ENCODE measurements at places on chromosomes 3 and 15.

- peak; percentile 10 for DNase-seq
Measured at GRCh38 chr3:61927332-61927731, 366.0 kb downstream of the PTPRG start.

DNA sequence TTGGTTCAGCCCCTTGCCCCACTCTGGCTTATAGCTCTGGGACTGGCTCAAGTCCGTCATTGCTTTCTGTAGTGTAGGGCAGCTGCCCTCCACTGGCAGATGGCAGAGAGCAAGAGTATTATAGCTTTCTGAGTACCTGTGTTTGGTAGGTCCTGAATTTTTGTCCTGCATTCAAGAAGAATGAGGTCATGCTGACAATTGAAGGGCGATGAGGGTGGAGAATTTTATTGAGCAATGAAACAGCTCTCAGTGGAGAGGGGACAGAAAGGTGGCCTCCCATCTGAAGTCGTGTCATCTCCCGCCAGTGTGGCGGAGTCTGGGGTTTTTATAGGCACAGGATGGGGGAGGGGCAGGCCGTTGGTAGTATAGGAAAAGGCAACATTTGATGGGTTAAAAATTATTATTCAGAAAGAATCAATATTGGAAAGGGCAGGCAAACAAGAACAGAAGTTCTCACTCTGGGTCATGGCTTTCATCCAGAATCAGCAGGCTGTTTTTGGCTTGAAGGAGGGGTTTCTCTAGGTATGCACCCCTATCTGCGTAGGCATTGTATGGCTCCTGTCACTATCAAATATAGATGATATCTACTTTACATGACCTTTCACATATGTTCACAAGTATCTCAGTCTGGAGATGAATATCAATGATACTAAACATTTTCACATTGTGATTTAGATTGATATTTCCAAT, 1239.7 kb upstream of the ALCAM start:
- no peak for DNase-seq

- DNase-seq: peak; percentile 44
Measured at GRCh38 chr15:75776065-75776423, 63.4 kb upstream of the CSPG4 start.

GRCh38 chr15:74783072-74783807, 1.4 kb downstream of the CSK start:
- peak; percentile 60 for DNase-seq

DNA sequence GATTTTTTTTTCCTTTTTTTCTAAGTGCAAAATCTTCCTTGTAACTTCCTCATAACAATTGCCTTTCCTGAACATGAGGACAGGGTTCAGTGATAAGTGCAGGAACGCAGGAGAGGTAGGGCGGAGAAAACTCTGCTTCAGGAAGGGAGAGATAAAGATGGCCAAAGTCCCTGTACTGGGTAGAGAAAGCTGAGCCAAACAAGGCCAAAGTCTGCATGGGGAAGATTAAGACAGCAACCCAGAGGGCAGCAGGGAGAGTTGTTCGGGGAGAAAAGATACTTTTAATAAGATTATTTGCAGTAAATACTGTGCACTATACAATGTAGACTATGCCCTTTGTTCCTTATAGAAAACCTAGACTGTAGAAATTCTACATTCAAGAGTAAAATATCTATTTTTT, 55.4 kb upstream of the LRRFIP2 start:
- DNase-seq: no peak
